ENCODE measurements at places on chromosomes 5 and 9.

- no peak for DNase-seq
Observed at GRCh38 chr9:73074176-73074708, 77.4 kb upstream of the ANXA1 start.

DNA sequence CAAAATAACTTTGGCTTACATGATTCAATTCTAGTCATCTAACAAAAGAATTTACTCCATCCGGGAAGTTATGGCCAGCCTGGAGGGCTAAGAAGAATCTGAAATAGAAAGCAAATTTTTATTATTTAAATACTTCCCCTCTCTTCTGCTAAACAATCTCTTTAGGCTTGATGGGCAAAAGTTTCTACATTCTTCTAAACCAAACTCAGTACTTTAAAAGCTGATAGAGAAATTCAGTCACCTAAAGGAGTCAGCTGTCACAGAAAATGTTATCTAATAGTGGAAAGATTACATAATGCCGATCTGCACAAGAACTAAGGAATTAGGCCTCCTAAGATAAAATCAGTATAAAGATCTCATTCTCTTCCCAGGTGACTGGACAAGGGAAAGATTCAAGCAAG, 32.4 kb downstream of the GNAQ start:
- no peak for DNase-seq

- no peak for DNase-seq
Observed at GRCh38 chr9:29741169-29741568, 2167.9 kb upstream of the C9orf72 start.

DNA sequence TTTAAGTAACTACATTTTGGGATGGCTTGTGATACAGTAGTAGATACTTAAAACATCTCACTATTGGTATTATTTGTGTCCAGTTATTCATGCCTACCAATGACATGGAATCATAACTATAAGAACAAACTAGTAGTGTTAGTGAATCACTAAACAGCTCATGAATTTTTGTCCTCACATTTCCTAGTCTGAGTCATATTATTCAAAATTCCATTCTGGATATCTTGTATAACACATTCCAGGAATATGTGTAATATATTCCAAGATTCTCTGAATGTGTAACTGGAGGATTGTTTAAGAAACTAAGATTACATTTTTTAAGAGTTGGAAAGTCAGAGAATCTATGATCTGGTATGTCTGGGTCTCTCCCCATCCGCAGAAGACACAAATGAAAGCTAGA, 565.3 kb upstream of the ZNF608 start:
- DNase-seq = peak; percentile 30

- no peak for DNase-seq
Observed at GRCh38 chr9:130532426-130533080, 46.8 kb upstream of the FUBP3 start.

DNA sequence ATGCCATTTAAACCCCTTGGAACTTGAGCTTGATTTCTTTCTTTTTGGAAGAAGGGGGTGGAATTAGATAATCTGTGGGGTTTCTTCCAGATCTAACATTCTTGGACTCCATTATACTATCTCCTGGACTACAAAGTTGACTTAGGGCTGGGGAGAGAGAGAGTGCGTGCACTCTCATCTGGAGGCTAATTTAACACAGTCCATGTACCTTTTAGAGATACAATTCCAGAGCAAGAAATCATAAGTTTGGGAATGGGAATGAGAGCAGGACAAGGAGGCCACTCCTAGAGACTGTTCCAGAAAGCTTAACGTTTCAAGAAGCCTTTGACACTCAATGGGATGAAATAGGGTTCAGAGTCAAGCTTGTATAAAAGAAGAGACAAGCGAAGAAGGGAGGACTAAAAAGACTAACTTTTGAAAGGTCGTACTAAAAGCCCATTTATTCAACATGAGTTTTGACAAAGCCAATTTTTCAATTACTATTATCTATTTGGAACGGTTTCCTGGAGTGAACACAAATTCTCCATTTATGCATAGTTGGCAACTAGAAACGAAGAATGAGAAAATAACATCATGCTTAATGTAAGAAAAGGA, 83.4 kb downstream of the ACTL7B start:
- DNase-seq = peak; percentile 39

DNA sequence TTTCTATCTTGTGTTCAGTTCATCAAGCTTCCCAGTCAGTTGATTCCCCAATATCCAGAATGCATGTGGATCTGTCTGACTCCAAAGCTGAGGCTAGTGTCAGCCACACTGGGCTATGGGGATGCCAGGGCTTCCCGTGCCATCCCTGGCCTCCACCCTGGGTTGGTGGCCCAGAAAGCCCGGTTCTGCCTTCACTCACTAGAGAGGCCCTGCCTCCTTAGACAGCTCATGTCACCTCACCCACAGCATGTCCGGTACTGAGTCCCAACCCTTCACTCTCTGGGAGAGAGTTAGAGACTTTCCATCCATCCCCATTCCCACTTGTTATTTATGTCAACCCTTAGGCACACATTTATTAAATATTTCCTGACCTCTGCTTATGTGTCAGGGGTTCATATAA, 119.5 kb upstream of the GPR151 start:
- no peak for DNase-seq

DNA sequence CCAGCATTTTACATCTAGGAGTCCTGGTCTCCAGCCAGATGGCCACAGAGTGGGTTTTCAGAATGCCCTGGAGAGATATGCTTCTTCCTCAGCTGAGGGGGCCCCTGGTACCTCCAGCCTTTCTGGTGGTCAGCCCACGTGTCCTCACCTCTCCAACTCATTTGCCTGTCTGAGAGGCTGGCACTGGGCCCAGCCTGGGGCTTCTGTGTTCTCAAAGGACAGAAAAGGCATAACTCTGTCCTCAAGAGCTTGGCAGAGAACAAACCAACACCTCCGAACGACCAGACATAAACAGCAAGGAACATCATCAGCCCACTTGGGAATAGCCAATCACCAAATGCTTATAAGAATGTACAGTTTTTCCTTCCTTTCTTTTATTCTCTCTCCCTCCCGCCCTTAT, 17.1 kb downstream of the ENG start:
- DNase-seq = no peak

DNA sequence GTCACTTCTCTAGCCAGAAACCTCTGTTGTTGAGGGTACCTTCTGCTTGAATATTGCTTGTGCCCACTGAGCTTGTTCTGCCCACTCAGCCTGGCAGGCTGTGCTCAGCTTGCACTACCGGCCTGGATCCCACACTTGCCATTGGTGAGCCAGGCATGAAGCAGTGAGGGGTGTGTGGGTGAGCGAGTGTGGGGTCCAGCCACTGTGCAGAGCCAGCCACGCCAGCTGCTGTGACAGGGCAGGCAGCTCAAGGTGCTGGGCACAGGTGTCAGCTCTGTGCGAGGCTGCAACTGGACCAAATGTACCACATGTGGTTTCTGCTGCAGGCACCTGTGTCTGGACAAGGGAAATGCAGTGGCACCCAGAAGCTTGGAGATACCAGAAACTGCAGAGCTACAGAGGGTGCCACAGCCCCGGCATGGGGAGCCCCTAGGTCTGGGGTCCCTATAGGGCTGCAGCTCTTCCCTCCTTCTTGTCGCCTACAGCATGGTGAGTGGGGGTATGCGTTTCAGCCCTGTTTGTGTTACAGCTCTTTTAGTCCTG, 305.1 kb upstream of the RIOK2 start:
- no peak for DNase-seq

- DNase-seq = no peak
Observed at GRCh38 chr5:95836544-95836943, 14.0 kb upstream of the GLRX start.

DNA sequence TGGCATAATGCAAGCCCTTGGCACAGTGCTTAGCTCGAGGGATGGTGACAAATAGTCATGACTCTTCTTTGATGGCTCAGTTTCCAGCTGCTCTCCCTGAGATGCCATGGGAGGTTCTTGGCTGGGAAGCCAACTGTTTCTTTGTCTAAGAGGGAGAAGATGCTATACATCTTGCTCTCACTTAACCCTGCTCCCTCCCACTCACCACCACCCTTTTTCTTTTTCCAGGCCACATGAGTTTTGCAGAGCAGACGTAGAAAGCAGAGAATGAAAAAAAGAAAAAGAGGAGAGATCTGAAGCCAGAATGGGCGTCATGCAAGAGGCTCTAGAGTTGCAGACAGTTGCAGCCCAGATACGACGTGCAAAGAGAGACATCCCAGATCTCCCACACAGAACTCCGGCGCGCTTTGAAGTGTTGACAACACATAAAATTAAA, 160.5 kb downstream of the FGF18 start:
- DNase-seq = peak; percentile 77

GRCh38 chr9:35569206-35569605, 35.9 kb upstream of the TESK1 start:
- DNase-seq = no peak

DNA sequence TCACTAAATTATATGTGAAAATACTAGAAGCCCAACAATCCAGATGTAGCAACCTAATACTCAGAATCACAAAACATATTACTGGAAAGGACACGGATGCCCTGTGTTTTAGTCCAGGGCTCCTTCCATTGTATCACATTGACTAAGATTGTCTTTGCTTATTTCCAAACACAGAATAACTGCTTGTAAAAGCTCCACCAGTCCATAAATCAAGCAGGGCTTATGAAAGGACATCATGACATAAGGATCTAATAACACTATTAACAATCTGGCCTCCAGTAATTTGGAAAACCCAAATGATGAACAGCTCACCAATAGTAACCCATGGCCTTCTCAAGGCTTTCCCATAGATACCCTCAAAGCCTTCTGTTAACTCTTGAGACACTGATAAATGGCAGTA, 39.8 kb downstream of the WDR41 start:
- no peak for DNase-seq

DNA sequence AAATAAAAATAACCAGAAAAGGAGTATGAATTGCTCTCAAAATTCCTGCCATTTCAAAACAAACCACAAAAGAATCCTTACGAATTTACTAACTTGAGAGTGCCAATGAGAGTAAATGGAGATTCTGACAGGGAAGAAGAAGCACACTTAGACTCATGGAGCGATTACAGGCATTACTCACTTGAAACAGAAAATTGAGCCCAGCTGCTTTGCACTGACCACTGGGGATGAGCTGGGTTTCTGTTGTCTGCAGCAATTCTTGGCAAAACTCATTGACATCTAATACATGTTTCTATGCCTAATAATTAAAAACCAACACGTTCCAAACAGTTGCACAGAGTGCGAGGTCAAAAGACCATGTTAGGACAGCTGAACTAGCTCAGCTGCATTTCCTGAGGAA, 731.6 kb downstream of the DNAH5 start:
- DNase-seq = peak; percentile 25

DNA sequence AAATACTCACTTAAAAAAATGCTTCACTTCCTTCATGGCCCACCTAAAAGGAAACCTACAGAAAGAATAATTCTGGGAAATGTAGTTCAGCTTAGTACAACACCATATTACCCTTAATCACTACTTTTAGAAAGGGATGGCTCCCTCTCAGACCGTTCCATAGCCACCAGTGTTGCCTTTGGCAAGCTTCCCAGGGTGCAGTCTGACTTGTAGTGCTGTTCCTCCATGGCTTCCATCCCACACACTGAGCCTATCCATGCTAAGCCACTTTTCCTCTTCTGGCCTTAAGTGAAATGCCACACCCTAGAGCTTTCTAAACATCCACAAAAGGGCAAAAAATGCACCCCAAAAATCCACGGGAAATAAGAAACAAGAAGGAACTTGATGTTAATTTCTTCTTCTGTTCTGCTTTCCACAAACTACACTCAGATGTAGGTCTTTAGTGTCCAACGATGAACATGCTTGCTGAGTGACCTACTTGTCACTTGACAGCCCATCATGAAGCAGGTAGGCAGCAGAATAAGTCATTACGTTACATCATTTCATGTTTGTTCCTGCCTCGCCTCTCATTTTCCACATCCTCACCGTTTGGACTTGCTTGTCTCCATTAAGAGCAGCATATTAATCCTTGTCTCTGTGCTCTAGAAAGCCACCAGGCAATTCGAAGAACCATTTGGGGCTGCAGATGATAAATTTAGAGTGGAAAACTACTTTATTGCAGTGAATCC, 391.1 kb upstream of the GRAMD2B start:
- DNase-seq = no peak

DNA sequence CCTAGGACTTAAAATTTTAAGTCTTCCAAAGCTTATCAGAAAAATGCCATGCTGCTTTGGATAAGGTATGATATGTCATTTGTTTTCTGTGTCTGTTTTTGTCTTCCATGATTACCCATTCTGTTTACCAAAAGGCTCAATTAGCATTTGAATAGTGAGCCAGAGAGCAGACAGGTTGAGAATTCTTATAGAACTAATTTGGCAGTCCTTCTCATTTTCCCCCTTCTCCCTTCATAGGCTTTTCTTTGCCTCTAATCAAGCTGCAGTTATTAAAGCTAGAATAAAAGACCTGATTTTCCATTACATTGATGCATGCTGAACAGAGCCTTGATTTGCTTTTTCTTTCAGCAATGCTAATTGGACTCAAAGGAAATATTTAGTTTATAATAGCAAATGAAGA, 993.0 kb downstream of the MAT2B start:
- no peak for DNase-seq

- no peak for DNase-seq
Observed at GRCh38 chr5:32618962-32619361, 33.6 kb downstream of the SUB1 start.

DNA sequence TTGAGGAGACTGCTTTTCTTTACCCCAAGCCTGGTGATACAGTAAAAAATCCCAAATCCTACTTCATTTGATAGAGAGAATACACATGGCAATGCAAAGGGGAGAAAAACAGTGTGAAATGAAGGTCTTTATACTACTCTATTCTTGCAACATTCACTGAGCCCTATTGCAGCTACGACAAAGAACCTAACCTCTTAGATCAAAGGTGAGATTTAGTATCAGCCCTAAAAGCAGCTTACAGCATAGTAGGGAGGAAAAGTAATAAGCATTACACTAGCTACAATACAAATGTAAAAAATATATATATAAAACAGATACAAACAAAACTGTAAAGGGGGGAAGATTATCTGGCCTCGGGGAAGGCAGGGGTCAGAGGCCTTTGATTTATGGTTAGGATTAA, 147.1 kb downstream of the MAPKAP1 start:
- DNase-seq = no peak

- no peak for DNase-seq
Observed at GRCh38 chr9:112833081-112833480, 57.6 kb downstream of the SLC46A2 start.

DNA sequence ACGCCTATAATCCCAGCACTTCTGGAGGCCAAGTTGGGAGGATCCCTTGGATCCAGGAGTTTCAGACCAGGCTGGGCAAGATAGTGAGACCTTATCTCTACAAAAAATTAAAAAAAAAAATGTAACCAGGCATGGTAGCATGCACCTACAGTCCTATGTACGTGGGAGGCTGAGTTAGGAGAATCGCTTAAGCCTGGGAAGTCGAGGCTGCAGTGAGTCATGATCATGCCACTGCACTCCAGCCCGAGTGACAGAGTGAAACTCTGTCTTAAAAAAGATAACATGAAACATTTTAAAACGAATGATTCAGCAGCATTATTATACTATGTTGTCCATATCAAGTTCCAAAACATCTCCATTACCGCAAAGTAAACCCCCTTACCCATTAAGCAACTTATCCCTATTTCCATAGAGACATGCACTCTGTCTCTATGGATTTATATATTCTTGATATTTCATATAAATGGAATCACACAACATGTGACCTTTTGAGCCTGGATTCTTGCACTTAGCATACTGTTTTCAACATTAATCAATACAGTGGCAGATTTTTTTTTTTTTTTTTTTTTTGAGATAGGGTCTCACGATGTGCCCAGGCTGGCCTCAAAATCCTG, 56.9 kb upstream of the MTMR12 start:
- DNase-seq = no peak

- DNase-seq = no peak
Observed at GRCh38 chr9:111427186-111427585, 57.0 kb downstream of the ECPAS start.
